ENCODE measurements at places on chromosomes 4 and X. TPM values are rescaled to one million over a fixed set of nuclear protein-coding genes. Genes with fewer than 3 reads are reported as not detected.

The KCNIP4 gene
- 0.26 TPM for total RNA-seq

The DUSP21 gene
- not detected for total RNA-seq

The CCDC149 gene
- 10.2 TPM for total RNA-seq

DNA sequence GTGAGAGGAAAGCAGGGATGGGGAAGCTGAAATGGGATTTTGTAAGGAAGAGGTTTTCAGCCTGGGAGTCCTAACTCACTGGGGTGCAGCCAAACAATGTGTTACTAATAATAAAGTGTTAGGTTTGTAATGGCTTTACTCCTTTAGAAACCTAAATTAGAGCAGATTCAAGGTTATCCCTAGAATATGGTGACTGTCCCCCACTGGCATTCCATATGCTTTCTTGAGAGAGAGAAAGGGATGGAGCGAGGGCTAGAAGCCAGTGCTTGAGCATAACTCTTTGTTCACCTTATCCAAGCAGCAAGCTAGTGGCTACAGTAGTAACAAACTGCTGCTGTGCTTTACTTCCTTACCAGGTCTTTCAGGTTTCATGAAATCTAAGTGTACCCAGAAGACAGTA is 249.1 kb upstream of the PGRMC2 start:
- no peak for DNase-seq

GRCh38 chr4:73836373-73837279 is at the start of gene CXCL6:
CXCL6 (plus strand) TSS chr4:73836678; CDS start chr4:73836751, 73 bp downstream.
- no peak for DNase-seq

DNA sequence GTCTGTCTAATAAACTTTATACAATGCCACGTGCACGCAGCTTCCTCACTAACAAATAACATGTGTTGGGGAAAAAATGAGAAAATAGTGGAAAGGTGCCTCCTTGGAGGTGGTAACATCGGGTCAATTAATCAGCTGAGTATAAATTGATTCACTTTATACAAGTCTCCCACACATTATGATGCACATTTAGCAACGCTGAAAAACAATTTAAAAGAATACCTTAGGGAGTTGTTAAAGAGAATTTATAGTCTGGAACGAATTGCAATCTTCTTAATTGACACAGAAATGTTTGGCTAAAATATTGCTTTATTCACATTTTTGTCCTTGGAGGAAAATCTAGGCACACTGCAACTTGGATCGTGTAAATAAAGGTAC is 84.2 kb downstream of the HPRT1 start:
- no peak for DNase-seq

GRCh38 chr4:10283761-10284160 is 167.2 kb upstream of the WDR1 start:
- no peak for DNase-seq
